ENCODE measurements at places on chromosomes 5 and 9. TPM values are rescaled to one million over a fixed set of nuclear protein-coding genes. Genes with fewer than 3 reads are reported as not detected.

PCDHGA8 gene
- total RNA-seq, result 1.3 TPM

NUTM2G gene
- not detected for total RNA-seq

PCDHGA1 gene
- 0.38 TPM for total RNA-seq

UNC5A gene
- total RNA-seq, result under 0.01 TPM

TIMD4 gene
- not detected for total RNA-seq

EMB gene
- 15.9 TPM for total RNA-seq

All from regular cardiac myocyte (primary cell).